ENCODE measurements at places on chromosomes 12 and 14.

GRCh38 chr12:66269757-66270383, 32.4 kb upstream of the HELB start:
- DNase-seq: no peak

DNA sequence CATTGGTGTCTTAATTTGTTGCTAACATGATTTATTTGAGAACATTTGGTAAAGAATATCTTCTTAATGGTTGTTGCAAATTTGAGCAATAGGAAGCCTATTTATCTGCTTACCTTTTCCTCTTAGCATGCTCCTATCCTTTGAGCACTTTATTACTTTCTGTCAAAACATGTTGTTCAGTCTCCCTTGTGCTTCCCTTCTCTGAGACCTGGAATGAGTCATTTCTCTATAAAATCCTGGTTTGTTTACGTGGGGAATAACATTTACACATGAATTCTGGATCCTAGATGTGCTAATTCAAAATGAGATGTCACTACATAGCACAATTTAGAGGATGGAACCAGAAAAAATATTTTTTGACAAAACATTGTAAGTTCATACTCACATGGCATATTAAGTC, 844.0 kb upstream of the LRFN5 start:
- no peak for DNase-seq

GRCh38 chr12:71719647-71720370, 33.9 kb downstream of the TMEM19 start:
- no peak for DNase-seq

GRCh38 chr14:64973026-64973442, 898 bp upstream of the RAB15 start:
- DNase-seq: no peak

DNA sequence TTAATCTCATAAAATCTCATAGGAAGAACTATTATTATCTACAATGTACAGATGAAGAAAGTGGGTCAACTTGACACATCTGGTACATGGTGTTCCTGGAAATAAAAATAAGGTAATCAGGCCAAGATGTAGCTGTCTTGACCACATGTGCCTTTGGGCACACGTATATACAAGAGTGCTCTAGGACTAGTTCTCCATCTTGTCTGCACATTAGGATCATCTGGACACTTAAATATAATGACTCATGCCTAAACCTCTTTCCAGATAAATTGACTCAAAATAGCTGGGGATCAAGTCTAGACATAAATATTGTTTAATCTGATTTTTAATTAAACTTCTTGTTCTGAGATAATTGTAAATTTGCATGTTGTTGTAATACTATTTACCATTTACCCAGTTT, 182.6 kb downstream of the CNTN1 start:
- DNase-seq: no peak

DNA sequence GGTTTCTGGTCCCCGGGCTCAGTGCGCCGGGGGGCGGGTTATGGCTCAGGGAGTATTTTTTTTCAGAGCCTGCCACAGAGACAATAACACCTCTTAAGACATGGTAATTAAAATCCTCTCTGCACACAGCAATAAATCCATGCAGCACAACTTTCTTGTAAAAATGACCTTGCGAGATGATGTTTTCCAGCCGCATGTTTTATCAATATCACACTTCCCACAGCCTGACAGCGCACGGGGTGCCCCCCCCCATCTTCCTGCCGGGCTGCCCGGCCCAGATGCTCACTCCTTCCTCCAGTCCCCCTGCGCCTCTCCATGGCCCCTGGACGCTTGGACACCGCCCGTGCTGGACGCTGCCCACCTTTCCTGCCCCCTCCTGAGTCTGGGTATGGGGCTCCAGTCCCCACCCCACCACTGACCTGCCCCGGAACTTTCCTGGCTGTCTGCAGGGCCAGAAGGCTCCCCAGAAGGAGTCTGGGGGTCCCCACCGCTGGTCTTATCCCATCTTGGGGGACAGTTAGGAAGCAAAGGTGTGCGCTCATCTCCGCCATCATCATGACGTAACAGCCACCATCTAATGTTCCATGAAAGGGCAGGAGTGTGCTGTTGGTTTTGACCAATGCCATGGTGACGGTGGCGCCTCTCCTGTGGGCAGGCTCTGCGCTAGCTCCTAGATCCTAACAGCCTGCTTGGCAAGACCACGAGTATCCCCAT, 182.9 kb downstream of the KIF26A start:
- no peak for DNase-seq

DNA sequence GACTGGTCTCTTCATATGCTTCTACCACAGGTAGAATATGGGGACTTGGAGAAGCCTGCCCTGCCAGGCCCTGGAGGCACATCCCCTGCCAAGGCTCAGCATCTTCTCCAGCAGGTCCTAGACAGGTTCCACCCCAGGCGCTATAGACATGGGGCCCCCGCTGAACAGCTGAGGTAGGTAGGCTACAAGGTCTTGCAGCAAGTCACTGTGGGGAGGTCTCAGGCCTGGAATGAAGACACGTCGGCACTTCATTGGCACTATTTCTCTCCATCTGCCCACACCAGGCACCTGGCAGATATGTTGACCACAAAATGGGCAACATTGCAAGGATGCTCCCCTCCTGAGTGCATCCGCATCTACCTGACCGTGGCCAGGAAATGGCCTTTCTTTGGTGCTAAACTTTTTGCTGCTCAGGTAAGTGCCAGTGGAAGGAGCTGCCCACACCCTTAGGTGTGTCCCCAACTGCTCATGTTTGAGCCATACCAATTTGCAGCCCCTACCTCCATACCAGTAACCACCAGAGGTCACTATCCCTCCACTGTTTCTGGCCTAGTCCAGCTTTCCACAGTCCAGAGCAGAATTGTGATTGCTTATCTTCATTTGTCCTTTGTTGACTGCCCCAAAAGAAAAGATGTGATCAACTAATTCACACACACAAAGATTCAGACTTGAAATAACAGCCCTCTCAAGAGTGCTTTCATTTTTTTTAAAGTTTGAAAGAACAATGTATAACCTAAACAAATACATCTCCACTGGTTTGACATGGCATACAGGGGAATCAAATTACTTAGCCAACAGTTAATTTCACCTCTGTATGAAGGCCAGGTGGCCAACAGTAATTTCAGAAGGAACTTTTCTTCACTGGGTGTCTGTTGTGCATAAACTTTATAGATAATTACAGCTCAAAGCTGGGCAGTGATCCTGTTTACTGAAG, 16.1 kb downstream of the PIGH start:
- no peak for DNase-seq

DNA sequence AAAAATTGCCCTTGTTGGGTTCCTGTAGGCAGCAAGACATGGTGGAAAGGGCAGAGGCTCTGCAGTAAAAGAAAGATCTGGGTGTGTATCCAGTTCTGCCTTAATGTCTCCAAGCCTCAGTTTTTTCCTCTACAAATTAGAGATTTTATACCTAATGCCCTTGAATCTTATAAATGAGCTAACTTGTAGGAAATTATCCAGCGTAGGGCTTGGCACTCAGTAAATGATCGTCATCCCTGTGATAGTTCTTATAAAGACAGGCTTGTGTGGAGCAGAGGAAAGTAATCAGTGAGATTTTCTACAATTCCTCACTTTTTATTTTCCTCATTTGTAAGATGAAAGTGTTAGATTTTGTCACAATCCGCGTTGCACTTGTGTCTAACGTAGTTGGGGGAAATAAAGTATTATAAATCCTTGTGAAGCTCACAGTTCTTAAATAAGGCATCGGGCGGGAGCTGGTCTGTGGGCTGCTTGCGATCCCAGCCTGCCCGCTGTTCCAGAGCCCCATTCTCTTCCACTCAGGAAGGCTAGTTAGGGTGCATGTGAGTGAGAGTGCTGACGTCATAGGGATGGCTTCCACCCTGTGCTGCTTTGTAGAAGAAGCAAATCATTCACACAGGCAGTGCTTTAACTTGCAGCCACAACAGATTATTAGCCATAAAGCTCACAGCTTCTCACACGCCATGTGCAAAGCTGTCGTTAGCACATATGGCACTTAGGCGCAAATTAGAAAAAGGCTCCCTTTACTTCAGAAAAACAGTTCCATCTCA, 87.6 kb downstream of the EML1 start:
- no peak for DNase-seq

DNA sequence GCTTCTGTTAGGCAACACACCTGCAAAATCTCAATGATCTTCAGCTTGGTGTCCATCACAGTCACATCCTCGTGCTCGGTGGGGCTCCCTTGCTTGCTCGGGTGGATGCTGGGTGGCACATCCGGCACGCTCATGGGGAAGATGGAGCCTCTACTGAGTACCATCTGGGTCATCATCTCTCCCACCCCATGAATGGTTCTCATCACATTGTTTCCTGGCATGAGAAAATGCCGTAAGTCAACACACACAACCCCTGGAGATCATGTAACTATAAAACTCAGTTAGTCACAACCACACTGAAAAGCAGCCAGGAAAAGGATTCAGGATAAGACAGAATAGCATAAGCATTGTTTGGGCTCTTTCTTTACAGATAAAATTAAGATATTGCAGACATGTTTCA, 201.1 kb downstream of the ITPR2 start:
- DNase-seq: no peak

- DNase-seq: no peak
These were observed 8.2 kb upstream of the MAX start for GRCh38 chr14:65110525-65110924.

DNA sequence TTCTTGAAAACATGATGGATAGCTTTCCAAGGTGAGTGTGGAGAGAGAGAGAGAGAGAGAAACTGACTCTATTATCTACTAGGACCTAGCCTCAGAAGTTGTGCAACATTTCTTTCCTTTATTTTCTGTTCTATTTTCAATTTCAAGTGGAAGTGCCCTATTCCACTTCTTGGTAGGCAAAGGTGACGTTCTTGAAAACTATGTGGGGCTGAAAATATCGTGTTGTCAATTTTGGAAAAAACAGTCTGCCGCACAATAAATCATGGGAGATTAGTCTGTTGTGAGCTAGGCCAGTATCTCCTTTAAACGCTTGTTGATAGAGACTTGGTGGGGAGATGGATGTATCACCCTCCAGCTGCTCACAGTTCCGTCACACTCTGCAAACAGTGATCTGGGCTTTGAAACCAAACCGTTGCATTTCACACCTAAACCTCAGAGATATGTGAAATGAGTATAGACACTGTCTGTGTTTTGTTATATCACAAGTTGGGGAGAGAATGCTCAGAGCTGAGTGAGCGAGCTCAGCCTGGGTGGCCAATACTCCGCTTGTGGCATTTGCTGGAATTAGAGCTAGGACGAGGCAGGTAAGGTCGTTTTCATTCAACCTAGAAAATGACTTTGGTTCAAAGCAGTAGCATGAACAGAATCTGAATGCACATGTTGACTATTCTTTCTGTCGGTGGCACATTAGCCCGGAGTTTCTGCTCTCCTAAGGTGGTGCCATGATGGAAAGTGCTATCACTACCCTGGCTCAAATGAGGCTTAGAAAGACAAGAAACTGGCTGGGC, 75.1 kb upstream of the ST8SIA1 start:
- DNase-seq: peak; percentile 46

Measured in stimulated activated naive CD4-positive, alpha-beta T cell treated with Interleukin-2 at 50 U/mL for 16 hours (primary cell).